ENCODE measurements at places on chromosomes 1 and 21.

GRCh38 chr1:20383631-20384030, 93.0 kb downstream of the VWA5B1 start:
- no peak for DNase-seq

DNA sequence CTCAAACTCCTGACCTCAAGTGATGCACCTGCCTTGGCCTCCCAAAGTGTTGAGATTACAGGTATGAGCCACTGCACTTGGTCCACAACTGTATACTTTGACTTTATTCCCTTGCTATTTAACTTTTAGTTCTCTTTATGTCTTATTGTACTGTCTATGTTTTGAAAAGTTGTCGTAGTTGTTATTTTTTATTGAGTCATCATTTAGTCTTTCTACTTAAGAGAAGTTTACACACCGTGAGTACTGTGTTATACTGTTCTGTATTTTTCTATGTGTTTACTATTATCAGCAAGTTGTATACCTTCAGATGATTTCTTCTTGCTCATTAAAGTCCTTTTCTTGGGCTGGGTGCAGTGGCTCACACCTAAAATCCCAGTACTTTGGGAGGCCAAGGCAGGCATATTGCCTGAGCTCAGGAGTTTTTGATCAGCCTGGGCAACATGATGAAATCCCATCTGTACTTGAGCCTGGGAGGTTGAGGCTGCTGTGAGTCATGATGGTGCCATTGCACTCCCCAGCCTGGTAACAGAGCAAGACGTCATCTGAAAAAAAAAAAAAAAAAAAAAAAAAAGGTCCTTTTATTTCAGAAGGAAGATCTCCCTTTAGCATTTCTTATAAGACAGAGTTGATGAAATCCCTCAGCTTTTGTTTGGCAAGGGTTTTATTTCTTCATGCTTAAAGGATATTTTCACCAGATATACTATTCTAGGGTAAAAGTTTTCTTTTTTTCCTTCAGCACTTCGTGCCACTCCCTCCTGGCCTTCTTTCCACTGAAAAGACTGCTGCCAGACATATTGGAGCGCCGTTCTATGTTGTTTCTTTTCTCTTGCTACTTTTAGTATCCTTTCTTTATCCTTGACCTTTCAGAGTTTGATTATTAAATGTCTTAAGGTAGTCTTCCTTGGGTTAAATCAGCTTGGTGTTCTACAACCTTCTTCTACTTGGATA, 47.6 kb downstream of the TNFSF18 start:
- DNase-seq, result no peak

DNA sequence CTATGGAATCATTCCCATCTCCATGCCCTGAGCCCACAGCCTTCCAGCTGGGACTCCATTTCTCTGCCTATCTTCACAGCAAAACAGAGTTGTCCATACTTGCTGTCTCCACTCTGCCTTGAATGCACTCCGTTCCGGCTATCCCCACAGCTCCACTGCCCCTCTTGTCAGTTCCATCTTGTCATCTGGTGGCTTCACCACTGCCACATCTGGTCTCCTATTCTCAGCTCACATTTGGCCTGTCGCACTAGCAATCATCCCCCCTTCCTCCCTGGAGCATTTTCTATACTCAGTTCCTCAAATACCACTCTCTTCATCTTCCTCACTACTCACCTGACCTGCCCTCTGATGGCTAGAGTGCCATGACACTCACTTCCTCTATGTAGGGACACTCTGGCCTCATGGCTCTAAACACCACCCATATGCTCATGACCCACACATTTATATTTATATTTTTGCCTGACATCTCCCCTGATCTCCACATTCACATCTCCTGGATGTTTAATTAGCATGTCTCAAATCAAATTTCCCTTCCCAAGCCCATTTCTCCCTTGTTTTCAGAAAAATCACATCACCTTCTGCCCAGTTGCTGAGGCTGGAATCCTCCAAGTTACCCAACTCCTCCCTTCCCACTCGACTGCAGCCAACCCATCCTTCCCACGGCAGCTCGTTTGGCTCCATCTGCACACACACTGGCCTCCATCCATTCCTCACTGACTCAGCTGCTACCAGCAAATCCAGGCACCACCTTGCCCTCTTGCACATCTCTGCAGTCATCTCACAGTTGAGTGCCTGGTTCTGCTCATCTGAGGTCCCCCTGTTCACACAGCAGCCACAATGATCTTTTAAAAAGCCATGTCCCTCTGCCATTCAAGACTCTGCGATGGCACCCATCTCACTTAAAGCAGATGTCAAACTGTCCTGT, 6.1 kb downstream of the ZNF692 start:
- no peak for DNase-seq

- DNase-seq, result peak; percentile 54
Measured at GRCh38 chr1:206905295-206906164, 8.3 kb downstream of the IL24 start.

- no peak for DNase-seq
Measured at GRCh38 chr1:148166558-148167492, 14.7 kb upstream of the NBPF11 start.

DNA sequence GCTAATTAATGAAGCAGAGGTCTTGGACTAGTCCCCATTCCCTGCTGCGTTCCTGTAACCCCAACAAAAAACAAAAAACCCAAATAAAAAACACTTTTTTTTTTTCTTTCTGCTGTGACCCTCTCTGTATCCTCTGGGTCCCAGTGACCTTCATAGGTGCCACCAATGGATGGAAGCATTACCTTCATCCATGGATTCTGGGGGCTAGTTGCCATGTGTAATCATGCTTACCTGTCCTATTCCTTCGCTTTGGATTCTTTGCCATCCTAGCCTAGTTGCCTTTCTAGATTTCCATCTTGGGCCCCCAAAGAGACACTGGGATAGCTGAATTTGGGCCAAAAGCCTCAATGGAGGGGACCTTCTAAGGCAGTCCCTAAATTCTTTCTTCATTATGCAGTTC, 1208.7 kb downstream of the BRINP3 start:
- no peak for DNase-seq

DNA sequence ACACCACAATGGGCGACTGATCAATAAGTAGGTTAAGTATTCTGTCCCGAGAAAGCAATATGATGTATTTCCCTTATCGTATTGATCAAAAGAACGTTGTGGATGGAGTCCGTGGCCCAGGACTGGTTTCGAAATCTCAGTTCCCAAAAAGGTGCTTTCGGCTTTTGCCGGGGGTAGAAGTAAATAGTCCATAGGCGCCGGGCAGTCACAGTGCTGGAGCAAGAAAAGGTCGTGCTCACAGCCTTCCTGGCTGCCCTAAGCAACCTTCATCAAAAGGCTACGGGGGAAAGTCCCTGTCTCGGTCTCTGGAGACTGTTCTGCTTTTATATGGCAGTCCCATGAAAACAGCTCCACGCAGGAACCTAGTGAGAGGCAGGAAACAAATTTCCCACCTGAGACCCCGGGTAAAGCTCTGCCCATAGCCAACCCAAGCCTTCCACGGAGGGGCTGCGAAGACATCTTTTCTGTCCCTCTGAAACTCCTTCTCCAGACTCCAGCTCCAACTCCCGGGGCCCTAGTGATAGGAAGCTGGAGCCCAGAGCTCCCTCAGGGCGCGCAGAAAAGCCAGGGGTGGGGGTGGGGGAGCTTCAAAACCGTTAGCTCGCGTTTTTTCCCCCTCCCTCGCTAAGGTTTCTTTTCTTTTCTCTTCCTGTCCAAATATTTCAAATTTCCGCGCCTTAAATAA, 7.0 kb downstream of the CDKN2C start:
- DNase-seq, result no peak

GRCh38 chr1:70509996-70510876, 99.2 kb downstream of the CTH start:
- DNase-seq, result no peak

GRCh38 chr1:181106479-181106878, 18.0 kb downstream of the IER5 start:
- DNase-seq, result no peak

DNA sequence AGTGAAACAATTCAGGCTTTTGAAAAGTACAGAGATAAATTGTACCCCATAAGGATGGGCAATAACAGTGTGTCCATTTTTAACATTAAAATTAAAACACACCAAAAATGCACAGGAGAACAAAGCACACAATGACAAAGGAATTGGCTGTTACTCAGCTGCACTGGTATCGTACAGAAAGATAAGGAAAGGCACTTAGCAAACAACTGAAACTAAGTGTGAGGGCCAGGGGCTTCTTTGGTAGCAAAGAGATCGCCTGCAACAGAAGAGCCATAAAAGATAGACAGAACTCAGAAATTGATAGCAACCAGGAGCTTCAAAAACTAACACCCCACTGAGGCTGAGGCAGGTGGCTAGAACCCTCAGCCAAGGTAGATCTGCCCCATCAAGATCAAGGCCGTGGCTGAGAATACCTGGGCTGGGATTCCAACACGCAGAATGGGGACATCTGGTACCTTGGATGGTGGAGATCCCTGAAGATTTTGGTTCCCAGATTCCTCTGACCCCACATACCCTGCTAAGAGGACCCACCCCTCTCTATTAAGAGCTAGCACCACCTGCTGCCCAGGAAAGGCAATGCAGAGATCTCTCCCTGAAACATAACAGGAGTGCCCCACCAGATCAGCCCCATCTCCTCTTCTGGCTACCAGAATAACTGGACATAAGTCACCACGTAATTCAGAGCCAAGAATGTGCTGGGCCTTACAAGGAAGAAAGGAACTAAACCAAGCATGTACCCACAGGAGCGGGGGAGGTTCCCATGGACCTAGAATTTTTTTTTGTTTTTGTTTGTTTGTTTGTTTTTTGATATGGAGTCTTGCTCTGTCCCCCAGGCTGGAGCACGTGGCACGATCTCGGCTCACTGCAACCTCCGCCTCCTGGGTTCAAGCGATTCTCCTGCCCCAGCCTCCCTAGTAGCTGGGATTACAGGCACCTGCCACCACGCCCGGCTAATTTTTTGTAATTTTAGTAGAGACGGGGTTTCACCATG, 16.2 kb downstream of the PLEKHO1 start:
- DNase-seq, result peak; percentile 28

DNA sequence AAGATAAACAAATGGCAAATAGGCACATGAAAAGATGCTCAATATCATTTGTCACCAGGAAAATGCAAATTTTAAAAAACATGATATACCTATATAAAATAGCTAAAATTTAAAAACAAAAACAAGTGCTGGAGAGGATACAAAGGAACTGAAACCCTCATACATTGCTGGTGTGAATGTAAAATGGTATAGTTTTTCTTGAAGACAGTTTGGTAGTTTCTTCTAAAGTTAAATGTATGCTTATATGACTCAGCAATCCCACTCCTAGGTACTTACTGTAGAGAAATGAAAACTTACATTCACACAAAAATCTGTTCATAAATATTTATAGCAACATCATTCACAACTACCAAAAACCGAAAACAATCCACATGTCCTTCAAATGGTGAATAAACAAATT, 11.2 kb downstream of the TAF12 start:
- DNase-seq, result no peak

GRCh38 chr1:236692128-236692527, 5.8 kb downstream of the ACTN2 start:
- DNase-seq, result no peak

DNA sequence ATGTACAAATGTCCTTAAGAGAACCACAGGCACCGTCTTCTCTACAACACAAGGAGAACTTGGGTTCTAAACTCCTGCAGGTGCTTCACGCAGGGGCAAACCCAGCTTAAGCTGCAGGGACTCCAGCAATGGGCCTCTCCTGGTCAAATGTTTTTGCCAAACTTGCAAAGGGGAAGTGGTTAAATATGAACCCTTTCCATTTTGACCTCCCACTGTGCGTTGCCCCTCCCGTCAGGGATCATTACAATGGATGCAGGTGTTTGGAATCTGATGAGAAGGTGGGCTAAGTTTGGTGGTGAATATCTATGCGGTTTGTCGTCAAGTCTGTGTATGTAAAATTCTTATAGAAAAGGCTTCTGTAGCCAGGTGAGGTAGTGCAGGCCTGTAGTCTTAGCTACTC, 29.1 kb upstream of the SLC25A33 start:
- DNase-seq, result no peak

- DNase-seq, result no peak
Measured at GRCh38 chr1:82586473-82586872, 785.7 kb downstream of the ADGRL2 start.

DNA sequence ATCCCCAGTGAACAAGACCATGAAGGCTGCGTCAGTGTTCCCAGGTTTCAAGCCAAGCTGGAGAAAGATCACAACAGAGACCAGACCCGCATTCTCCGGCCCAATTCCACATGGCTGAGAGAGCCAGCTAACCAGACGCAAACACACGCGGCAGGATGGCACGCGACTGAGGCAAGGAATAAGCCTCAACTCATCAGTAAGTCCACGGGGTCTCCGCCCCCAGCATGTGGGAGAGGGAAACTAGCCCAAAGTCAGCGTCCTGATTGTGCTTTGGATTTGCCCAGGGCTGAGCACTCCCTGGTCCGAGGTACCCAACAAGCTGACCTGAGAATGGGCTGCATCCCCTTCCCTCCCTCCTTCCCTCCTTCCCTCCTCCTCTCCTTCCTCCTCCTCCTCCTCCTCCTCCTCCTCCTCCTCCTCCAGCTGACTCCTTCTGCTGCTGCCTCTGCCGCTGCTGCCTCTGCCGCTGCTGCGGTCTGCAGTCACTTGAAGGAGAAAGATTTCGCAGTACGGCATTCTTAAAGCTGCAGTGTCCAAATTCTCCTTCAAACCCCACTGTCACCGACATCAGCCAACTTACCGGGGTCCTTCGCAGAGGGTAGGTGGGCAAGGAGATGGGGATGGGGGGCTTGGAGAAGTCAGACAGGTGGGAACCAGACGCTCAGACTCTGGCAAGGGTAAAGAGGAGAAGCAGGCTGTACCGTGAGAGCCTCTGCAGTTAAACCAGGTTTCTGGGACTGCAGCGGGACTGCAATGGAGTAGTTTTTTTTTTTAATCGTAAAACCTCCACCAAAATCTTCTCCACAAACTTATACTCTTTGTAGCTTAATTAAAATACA, 33.0 kb upstream of the H6PD start:
- DNase-seq, result no peak

DNA sequence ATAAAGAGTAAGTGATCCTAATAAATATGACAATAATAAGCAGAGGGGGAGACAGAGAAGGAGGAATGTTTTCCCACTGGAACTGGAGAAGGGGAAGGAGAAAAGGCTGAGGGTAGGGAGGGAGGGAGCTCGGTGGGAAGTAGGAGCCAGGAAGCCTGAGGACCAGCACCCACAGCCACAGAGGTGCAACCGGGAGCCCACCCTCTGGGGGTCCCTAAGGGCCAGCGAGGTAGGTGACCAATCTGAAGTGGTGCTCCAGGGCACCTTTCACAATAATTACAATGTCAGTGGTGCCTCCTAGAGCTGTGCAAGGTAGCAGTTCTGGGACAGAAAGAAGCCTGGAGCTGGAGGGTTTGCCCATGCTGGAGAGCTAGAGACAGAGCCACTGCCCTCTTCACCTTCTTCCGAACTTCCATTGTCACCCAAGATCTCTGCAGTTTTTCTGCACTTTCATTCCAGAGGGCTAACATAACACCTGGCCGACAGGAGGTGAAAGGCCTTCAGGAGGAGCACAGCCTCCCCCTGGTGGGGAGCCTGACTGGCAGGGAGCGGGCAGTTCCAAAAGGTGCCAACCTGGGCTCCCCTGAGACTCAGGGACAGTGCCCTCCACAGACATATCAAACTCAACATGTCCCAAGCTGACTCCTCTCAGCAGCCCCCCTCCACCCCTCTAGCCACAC, 4.1 kb upstream of the AHCYL1 start:
- no peak for DNase-seq

GRCh38 chr1:40141878-40142535, 19.2 kb upstream of the RLF start:
- no peak for DNase-seq

- no peak for DNase-seq
Measured at GRCh38 chr1:202237052-202237451, 43.5 kb downstream of the LGR6 start.

- DNase-seq, result no peak
Measured at GRCh38 chr1:203225071-203225470, 4.4 kb downstream of the CHIT1 start.

GRCh38 chr21:23162198-23162946, 2164.2 kb downstream of the NCAM2 start:
- DNase-seq, result no peak
